ENCODE measurements at places on chromosomes 2 and 18.

DNA sequence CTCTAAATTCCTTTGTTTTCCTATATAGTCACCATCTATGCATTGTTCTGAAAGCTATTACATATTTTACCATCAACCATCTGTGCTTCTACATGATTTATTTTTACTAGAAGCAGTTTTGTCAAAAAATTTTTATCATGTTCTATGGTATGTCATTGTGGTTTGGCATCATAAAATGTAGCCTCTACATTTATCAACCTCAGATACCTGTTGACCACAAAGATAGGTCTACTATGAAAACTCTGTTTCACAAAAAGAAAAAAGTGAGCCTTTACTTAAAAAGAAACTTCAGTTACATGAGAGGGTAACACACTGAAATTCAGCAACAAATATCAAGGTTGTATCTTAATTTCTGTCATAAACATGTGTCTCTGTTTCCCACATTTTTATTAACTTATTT, 3.7 kb downstream of the BCL2 start:
- DNase-seq, result no peak

GRCh38 chr2:20366672-20367116, 16.1 kb upstream of the PUM2 start:
- DNase-seq, result no peak

GRCh38 chr2:221100467-221101089, 471.5 kb downstream of the EPHA4 start:
- DNase-seq, result no peak

- DNase-seq, result no peak
These were observed 235.0 kb downstream of the CAMKMT start for GRCh38 chr2:44596537-44597320.

DNA sequence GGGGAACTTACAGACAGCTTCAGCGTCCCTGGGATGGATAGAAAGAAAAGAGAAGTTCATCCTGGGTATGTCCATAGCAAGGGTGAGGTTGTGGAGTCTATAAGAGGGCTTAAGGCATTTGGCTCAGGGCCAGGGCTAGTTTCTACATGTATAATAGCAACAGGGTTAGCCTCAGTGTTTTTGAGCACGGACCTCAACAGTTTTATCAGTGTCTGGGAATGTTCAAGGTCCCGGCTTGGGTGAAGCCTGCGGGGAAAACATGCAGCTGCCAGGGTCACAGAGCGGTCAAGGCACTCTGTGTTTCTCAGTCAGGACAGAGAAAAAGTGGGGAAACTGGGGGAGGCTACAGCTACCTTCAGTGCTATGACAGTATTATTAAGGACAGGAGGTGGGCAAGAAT, 427.7 kb upstream of the HS6ST1 start:
- DNase-seq, result peak; percentile 25

- DNase-seq, result no peak
These were observed 371.5 kb downstream of the LNPK start for GRCh38 chr2:175630280-175631244.

Data from AML-193 (cell line).